ENCODE measurements at places on chromosomes 1 and 21.

- no peak for DNase-seq
These were observed 20.7 kb downstream of the PHC2 start for GRCh38 chr1:33410091-33410701.

DNA sequence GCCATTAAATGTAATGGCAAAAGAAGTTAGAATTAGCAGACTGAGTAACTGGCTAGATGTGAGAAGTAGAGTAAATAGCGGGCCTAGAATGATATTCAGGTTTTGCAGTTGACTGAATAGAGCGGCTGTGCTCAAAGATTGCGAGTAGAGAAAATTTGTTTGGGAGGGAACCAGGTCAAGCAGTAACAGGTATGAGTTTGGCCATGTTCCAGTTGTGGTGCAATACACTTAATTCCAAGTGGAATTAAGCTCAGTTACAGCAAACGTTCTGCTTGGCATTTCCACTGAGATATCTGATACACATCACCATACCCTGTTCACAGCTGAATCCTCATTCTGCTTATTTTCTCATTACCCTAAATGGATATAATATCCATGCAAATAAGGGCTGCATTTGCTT lies 1382.9 kb downstream of the MRPL39 start:
- no peak for DNase-seq

GRCh38 chr21:31667132-31667531 lies 7.6 kb downstream of the SOD1 start:
- DNase-seq, result no peak

GRCh38 chr1:240109920-240110636 lies 18.4 kb downstream of the FMN2 start:
- DNase-seq, result no peak

DNA sequence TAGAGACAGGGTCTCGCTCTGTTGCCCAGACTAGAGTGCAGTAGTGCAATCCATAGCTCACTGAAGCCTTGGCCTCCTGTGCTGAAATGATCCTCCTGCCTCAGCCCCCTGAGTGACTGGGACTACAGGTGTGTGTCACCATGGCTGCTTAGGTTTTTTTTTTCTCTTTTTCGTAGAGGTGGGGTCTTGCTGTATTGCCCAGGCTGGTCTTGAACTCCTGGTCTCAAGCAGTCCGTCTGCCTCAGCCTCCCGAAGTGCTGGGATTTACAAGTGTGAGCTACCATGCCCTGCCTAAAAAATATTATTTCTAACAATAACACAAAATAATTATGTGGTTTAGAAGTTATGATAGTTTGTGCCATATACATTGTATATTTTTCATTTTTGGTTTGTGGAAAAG lies 9.9 kb downstream of the CAMTA1 start:
- no peak for DNase-seq

DNA sequence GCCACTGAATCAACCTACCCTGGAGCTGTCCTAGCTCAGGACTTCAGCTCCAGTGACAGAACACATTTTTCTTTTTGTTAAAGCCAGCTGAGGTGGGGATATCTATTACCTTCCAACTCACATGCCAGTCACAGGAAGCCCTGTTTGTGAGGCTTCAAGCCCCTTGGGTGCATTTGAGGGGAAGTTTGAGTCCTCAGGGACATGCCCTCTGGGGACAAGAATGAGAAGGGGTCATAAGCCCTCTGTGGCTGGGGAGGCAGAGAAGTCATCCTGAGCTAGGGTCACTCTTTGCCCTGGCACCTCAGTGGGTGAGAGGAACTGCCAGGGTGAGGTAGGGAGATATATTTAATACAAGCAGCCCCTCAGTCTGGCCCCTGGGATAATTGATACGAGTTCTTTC lies 33.5 kb upstream of the CLDN14 start:
- no peak for DNase-seq

- no peak for DNase-seq
These were observed 40.1 kb upstream of the GPR52 start for GRCh38 chr1:174407665-174408064.

GRCh38 chr1:59422921-59423575 lies 126.2 kb downstream of the FGGY start:
- no peak for DNase-seq

DNA sequence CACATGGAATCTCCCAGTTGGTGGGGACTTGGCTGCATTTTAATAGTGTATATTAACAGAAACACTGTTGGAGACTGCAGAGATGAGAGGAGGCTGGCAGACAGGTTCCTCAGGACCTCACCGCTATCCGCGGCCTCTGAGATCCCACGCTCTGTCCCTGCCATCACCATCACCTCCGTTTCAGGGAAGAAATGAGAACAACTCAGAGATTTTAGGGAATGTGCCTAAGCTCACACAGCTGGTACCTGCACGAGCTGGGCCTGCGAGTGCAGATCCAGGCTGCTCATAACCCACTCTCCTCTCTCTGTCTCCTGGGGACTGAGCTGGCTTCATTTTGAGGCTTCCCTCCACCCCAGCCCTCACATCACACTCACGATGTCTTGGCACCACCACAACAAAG lies 62.0 kb downstream of the UMODL1 start:
- DNase-seq, result no peak
